ENCODE measurements at places on chromosomes 2 and 18.

- no peak for DNase-seq
Measured at GRCh38 chr2:235031686-235032373, 80.0 kb downstream of the SH3BP4 start.

DNA sequence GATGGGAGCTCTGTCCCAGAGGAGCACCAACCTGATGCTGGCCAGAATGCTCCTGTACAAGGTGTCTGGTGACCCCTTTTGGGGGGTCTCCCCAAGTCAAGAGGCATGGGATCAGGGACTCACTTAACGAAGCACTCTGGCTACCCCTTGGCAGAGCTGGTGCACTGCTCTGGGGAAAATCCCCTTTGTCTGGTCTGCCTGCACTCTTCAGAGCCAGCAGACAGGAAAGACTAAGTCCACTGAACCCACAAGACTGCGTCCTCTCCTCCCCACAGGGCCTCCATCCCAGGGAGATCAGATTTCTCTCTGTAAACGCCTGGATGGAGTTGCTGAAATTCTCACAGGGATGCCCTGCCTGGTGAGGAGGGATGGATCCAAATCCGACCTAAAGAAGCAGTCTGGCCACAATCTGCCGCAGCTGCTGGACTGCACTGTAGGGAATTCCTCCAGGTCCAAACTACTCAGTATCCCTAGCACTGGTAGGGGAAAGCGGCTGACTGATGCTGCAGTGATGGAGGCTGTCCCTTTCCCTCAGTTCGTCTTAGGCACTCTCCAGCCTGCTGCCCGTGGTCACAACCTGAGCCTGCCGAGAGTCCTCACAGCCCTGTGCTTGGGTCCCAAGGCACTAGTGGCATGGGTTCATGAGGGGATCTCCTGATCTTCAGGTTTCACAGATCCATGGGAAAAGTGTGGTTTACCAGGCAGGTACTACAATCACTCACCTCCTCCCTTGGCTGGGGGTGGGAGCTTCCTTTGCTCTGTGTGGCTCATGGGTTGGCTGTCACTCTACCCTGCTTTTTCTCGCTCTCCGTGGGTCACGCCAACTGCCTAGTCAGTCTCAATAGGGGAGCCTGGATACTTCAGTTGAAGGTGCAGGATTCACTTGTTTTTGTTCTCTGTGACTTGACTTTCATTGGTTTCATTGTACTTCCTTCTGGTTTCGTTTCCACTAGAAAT, 98.6 kb downstream of the SLC4A10 start:
- no peak for DNase-seq

GRCh38 chr2:14303366-14304115, 329.0 kb upstream of the LRATD1 start:
- peak; percentile 16 for DNase-seq

DNA sequence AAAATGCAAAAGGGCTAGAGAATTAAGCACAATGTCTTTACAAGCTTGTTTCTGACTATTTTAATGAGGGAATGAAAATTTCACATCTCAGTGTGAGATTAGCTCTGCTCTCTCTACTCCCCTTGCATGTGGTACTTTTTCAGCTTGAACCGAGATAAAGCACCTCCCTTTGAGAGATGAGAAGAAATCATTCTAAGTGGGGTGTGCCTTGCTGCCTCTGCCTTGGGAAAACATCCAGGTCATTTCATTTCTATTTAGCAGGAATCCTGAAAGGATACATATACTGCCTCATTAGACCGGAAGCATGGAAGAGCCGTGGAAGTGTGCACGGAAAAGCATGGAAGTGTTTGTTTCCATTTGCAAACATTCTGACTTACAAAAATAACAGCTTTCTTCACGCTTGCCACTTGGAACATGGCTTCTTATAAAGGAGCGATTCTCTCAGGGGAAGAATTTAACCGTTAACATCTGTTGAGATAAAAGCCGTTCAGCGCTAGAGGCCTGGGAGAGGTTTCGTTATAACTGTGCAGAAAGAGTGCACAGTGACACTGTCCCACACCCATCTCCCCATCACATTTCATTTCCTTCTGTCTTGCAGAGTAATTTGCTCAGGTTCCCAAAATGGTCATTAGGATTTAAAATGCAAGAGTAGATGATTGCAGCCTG, 16.7 kb downstream of the NOSTRIN start:
- DNase-seq = no peak
